Immature natural killer cell (primary cell): ENCODE measurements at places on chromosomes 1 and 21. TPM values are rescaled to one million over a fixed set of nuclear protein-coding genes. Genes with fewer than 3 reads are reported as not detected.

VANGL2 gene
- not detected for polyA plus RNA-seq

MTARC1 gene
- not detected for polyA plus RNA-seq

GJC2 gene
- polyA plus RNA-seq, result not detected

CELA3B gene
- polyA plus RNA-seq, result not detected

TPTE gene
- polyA plus RNA-seq, result not detected

TNFAIP8L2 gene
- polyA plus RNA-seq, result 32.0 TPM

S100A9 gene
- 109 TPM for polyA plus RNA-seq

PRR9 gene
- polyA plus RNA-seq, result not detected

S100A5 gene
- polyA plus RNA-seq, result 0.68 TPM

NTNG1 gene
- polyA plus RNA-seq, result not detected

RGSL1 gene
- not detected for polyA plus RNA-seq

RNF223 gene
- polyA plus RNA-seq, result not detected
